Camera-type eye (tissue), 1 donor: ENCODE measurements at places on chromosomes 5 and 9. TPM values are rescaled to one million over a fixed set of nuclear protein-coding genes. Genes with fewer than 3 reads are reported as not detected.

LCN10 gene
- total RNA-seq = 1.4 TPM

MUSK gene
- total RNA-seq = 1.4 TPM

TMEM174 gene
- not detected for total RNA-seq

CA9 gene
- total RNA-seq = 0.88 TPM

NIPAL4 gene
- not detected for total RNA-seq

TOMM5 gene
- total RNA-seq = 62.6 TPM

PALM2AKAP2 gene
- total RNA-seq = 40.9 TPM

PTGS1 gene
- 3.2 TPM for total RNA-seq

PCDHB13 gene
- total RNA-seq = 11.2 TPM

THBS4 gene
- 217 TPM for total RNA-seq

DIPK1B gene
- total RNA-seq = 26.2 TPM

RLN2 gene
- total RNA-seq = not detected

NR2F1 gene
- total RNA-seq = 82.4 TPM

SLC25A48 gene
- 3.7 TPM for total RNA-seq

PAPPA gene
- 7.4 TPM for total RNA-seq

PCDHA1 gene
- total RNA-seq = 0.71 TPM

PAX5 gene
- 3.4 TPM for total RNA-seq

DIMT1 gene
- total RNA-seq = 20.3 TPM

ZNF169 gene
- 11.0 TPM for total RNA-seq

ZNG1E gene
- total RNA-seq = 87.1 TPM

OTP gene
- total RNA-seq = not detected

FOXD4L3 gene
- not detected for total RNA-seq

PDE6A gene
- total RNA-seq = 0.88 TPM

CCL28 gene
- 13.4 TPM for total RNA-seq

DCAF10 gene
- 39.6 TPM for total RNA-seq

CARD9 gene
- total RNA-seq = 7.9 TPM

ANKRD34B gene
- not detected for total RNA-seq

TLE1 gene
- total RNA-seq = 54.0 TPM

CIZ1 gene
- 57.5 TPM for total RNA-seq

CFAP157 gene
- total RNA-seq = not detected

BARHL1 gene
- not detected for total RNA-seq

CCDC171 gene
- 25.2 TPM for total RNA-seq

OR1N1 gene
- not detected for total RNA-seq

SLC2A8 gene
- total RNA-seq = 15.2 TPM

IL7R gene
- total RNA-seq = 0.82 TPM
